T-helper 9 cell (primary cell): ENCODE measurements at places on chromosomes 16 and 17.

DNA sequence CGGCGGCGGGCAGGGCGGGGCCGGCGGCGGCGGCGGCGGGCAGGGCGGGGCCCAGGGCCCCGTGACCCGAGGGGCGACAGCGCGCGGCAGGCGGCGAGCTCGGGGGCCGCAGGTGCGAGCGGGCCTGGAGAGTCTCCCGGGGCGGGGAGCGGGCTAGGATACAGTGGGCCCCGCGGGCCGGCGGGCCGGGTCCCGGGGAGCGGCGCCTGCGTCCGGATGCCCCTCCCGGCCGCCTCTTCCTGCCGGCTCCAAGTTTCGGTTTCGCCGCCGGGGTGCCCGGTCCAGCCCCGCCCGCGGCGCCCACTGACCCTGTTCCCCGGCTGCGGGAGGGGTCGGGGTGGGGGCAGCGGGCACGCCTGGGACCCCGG lies at the start of gene RNF213:
TSS of gene RNF213 (plus strand) at position 62 of the 368 bp plus-strand sequence. CDS start 2,830 bp downstream, outside the sequence.
- DNase-seq = peak; percentile 49

DNA sequence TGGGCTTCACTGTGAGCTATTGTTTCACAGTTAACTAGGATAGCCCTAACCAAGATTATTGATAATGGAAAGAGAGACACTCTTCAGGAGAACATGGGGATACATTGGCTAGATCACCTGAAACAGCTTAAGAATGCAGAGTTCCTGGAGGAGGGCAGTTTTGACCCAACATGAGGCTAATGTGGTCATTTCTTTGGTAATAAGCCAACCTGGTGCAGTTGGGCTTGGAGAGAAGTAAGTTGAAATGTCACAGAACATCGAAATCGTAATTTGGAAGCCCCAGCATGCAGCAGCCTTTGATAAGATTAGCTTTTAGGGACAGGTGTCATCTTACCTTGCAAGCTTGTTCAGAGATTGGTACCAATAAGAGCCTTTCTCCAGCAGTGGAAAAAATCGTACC lies 556.6 kb upstream of the GOT2 start:
- DNase-seq = no peak

GRCh38 chr16:84982434-84982833 lies 28.9 kb downstream of the ZDHHC7 start:
- DNase-seq = no peak

GRCh38 chr17:59073972-59074371 lies 32.7 kb downstream of the TRIM37 start:
- DNase-seq = no peak
